Brain pericyte (primary cell): ENCODE measurements at places on chromosomes 7 and 10.

- no peak for DNase-seq
These were observed 607.4 kb upstream of the LRRN3 start for GRCh38 chr7:110483553-110483952.

GRCh38 chr10:8084799-8085198, 30.3 kb downstream of the GATA3 start:
- no peak for DNase-seq

DNA sequence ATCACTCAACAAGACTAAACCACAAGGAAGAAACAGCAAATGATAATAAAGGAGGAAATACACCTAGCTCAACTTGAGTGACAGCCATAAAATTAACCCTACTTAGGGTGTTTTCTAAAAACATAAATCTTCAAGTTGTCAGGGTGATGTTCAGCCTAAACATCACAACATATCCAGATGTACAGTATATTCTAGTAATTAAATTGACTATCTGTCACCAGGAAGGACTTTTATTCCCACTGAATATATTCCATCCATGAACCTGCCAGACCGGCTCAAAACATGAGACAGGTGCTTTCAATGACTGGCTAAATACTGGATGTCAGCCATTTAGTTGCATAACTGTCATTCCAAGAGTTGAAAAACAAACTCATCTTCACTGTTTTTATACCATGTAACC, 298.1 kb upstream of the NEBL start:
- DNase-seq = no peak

DNA sequence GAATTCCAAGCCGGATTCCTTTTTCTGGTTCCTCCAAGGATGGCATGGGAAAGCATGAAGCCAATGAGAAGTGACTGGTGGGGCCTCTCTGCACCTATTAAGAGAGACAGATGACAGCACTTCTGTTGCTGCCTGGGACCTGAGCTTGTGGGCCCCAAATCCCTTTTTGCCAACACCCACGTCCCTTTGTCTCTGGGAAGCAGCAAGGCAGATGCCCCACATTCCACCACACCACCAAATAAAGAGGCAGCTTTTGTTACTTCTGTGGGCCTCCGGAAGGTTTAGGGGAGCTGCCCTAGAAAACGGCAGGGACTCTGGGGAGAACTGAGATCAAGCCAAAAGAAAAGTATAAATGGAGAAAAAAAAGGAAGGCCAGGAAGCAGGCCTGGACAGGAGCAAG, 3.4 kb downstream of the CCDC136 start:
- no peak for DNase-seq

GRCh38 chr10:124117833-124118232, 24.4 kb upstream of the CHST15 start:
- no peak for DNase-seq

- no peak for DNase-seq
These were observed 13.7 kb upstream of the HOXA13 start for GRCh38 chr7:27213433-27214238.

GRCh38 chr7:93015101-93015778, 102.5 kb downstream of the SAMD9 start:
- no peak for DNase-seq

DNA sequence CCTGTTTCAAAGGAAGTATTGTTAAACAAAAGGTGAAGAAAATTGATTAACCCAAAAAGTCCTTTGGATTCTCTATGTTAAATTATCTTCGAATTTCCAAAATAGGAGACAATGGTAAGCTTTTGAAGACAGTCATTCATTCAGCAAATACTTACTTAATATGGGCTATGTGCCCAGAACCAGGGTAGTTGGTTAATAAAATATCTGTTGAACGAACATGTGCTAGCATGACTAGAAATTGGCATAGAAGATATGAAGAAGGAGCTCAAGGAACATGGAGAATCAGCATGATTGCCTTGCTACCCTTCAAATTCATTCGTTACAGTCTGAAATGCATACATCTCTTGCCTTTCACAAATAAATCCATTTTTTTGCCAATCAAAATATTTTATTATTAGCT, 123.1 kb upstream of the RHEB start:
- DNase-seq = no peak

- DNase-seq = no peak
These were observed 94.5 kb downstream of the PPP1R3A start for GRCh38 chr7:113824117-113824823.

GRCh38 chr10:123252779-123253178, 98.6 kb downstream of the BUB3 start:
- no peak for DNase-seq

GRCh38 chr7:129055294-129055816, 444 bp upstream of the TNPO3 start:
- no peak for DNase-seq

DNA sequence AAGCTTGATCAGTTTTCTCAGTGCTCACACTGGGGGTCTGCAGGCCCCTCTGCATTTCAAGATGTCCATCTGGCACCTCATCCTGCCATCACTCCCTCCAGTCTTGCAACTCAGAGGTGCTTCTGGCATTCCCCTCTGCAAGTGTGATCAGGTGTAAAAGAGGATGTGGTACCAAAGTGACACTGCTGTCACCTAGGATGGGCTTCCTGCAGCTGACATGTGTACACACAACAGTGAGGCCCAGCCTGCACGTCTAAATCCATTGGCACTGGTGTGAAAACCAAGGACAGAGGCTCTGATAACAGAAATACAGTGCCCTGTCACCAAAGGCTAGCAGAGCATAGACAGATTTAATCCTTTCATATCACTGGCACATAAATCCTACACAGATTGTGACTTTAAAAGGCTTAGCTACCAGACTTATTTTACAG, 162.5 kb upstream of the CELF2 start:
- no peak for DNase-seq

DNA sequence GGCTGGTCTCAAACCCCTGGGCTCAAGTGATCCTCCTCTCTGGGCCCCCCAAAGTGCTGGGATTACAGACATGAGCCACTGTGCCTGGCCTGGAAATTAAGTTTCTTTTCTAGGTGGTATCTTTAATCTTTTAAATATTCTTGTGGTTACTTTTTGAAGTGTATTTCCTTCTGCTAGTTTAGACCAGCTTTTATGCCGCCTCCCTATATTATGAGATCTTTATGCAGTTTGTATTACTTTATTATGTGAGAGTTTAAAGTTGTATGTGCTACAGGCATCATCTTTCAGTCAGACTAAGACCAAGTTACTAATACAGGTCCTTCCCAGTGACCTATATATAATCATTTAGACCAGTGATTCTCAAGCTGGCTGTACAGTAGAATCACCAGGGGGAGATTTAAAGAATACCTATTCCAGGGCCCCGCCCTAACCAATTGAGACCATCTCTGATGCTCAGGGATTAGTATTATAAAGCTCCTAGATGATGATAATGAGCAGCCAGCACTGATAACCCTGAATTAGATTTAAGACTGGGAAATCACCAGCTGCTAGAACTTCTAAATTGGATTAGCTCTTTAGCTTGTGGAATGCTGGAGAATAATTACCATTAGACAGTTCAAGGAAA, 11.3 kb downstream of the INPP5F start:
- DNase-seq = no peak

DNA sequence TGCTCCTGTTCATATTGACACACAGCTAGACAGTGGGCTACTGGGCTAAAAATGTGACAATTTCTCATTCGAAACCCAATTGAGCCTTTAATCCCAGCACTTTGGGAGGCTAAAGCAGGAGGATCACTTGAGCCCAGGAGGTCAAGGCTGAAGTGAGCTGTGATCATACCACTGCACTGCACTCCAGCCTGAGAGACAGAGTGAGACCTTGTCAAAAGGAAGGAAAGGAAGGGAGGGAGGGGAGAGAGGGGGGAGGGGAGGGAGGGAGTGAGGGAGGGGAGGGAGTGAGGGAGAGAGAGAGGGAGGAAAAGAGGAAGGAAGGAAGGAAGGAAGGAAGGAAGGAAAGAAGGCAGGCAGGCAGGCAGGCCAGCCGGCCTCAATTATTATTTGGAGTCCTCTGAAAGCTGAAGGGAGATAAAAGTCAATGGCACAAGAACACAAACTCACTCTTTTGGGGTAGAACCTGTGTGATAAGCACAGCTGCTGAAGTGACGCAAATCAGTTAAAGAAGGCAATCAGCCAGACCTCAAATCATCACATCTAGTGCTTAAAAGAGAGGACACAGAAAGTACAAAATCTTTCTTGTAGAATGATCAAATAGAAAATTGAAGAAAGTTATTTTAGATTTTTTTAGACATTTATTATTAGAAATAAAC, 98.1 kb downstream of the CCDC71L start:
- no peak for DNase-seq

- no peak for DNase-seq
These were observed 4.1 kb downstream of the KCNIP2 start for GRCh38 chr10:101839416-101840063.

DNA sequence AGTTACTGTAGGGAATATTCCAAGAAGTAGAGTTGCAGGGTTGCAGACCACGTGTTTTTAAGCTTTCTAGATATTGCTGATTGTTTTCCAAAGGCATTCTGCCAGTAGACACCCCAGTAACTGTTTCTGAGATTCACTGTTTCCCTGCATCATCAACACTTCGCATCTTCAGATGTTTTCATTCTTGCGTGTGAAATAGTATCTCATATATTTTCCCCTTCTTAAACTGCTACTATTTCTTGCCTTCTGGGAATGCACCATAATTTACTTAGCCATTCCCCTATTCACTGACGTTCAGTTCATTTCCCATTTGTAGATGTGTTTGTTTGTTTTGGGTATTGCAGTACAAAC, 30.7 kb downstream of the ALOX5 start:
- DNase-seq = no peak

DNA sequence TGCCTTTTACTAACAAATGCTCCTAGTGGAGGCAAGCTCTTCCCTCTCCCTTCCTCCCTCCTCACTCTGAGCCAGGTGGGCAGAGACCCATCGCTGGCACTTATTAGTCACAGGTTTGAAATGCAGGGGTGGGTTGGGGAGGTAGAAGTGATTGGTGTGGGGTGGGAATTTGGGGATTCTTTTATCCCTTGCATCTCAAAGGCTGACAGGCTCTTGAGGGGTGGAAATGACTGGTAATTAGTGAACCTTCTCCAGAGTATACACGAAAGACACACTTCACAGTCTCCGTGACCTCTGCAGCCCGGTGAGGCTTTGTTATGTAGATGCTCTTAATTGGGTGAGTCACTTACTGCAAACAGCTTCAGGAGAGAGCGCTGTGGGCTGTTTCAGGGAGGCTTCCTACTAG, 13.9 kb upstream of the LRMDA start:
- DNase-seq = no peak

GRCh38 chr10:15349112-15349511, 22.0 kb downstream of the FAM171A1 start:
- DNase-seq = no peak

GRCh38 chr7:137080516-137081203, 212.2 kb downstream of the CHRM2 start:
- DNase-seq = no peak

DNA sequence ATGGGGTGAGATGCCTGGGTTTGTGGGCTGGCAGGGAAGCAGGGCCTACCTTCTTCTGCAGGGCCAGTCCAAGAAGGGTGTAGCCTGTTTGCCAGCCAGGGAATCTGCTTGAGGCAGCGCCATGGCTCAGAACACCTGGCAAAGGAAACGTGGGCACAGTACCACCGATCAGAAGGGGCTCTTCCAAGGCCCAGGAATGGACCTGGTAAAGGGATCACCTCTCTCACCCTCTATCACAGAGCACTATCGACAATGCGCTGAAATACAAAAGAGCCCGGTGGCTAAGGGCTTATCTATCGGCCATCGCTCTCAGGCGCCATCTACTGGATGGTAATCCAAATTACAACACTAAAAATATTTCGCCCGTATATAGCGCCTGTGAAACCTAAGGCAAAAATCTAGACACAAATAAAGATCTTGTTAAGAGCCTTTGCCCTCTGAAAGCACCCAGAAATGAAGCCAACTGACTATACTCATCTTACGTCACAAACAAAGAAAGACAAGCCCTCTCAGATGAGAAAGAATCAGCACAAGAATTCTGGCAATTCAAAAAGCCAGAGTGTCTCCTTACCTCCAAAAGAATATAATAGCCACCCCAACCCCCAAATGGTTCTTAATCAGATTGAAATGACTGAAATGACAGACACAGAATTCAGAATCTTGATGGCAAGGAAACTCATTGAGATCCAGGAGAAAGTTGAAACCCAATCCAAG, 217.8 kb upstream of the HPS1 start:
- DNase-seq = no peak

DNA sequence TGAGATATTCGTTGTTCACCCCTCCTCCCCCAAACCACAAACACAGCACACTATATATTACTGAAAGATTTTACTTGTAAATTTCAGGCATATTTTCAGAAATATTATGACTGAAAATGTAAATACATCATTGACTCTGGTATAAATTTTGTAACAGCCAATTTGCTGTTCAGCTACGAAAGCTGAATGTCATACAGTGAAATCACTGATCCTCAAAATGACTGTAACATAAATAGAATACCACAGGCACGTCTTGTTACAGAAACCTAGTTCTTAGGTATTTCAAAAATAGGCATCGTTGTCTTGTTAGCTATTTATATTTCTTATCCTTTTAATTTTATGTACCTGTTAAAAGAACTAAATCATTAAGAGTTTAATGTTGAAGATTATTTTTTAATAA, 15.1 kb downstream of the TRUB1 start:
- DNase-seq = no peak

GRCh38 chr7:127251465-127252376, 1.0 kb downstream of the GRM8 start:
- no peak for DNase-seq

- DNase-seq = no peak
These were observed 724.0 kb downstream of the GRID1 start for GRCh38 chr10:85642421-85643170.

- DNase-seq = no peak
These were observed 259.0 kb upstream of the GHITM start for GRCh38 chr10:83880252-83880791.

GRCh38 chr7:148662646-148663045, 36.1 kb upstream of the CUL1 start:
- DNase-seq = no peak

GRCh38 chr7:29421010-29421956, 142.4 kb upstream of the PRR15 start:
- no peak for DNase-seq

- DNase-seq = no peak
These were observed 574 bp downstream of the MYL10 start for GRCh38 chr7:101628522-101628921.

- DNase-seq = no peak
These were observed 85.7 kb downstream of the DIP2C start for GRCh38 chr10:603745-604144.

DNA sequence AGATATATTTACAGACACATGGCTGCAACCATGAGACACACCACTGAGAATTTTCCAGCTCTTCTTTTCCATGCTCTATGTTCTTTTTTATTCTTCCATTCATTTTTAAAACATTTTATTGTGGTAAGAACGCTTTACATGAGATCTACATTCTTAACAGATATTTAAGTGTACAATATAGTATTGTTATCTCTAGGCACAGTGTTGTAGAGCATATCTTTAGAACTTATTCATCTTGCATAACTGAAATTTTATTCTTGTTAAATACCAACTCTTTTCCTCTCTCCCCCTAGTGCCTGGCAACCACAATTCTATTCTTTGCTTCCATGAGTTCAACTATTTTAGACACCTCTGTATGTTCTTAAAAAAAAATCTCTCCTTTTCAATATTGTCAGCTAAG, 67.1 kb upstream of the HABP2 start:
- no peak for DNase-seq
